ENCODE measurements at places on chromosomes 6 and 20.

- no peak for DNase-seq
Observed at GRCh38 chr6:84645000-84645399, 119.4 kb downstream of the TBX18 start.

- DNase-seq, result no peak
Observed at GRCh38 chr6:81613606-81614005, 138.9 kb downstream of the TENT5A start.

GRCh38 chr20:46112430-46113112, 5.5 kb upstream of the CD40 start:
- DNase-seq, result no peak

GRCh38 chr6:1809291-1809988, 199.7 kb downstream of the FOXC1 start:
- DNase-seq, result no peak

GRCh38 chr20:20755674-20756319, 43.4 kb upstream of the RALGAPA2 start:
- DNase-seq, result no peak

DNA sequence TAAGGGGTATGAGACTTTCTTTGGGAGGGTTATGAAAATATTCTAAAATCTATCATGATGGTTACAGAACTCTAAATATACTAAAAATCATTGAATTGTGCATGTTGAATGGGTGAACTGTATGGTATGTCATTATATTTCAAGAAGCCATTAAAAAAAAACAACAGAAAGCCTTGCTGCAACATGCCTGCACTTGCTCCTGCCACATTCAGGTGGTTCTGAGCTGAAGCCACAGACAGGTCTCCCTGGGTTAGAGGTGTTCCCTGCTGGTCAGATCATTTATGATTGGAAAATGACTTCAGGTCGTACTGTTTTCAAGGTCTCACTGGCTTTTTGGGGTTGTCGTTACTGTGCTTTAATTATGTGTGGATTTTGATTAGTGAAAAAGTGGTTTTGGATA, 13.3 kb downstream of the GMPR start:
- DNase-seq, result no peak

DNA sequence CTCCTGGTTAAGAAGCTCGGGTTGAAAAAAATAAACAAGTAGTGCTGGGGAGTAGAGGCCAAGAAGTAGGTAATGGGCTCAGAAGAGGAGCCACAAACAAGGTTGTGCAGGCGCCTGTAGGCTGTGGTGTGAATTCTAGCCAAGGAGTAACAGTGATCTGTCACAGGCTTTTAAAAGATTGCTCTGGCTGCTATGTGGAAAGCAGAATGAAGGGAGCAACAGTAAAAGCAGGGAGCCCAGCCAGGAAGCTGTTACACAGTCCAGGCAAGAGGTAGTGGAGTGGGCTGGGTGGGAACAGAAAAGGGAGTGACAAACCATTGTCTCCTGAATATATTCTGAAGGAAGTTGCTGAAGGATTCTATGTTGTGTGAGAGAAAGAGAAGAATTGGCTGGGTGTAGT, 2.0 kb downstream of the HFE start:
- DNase-seq, result no peak

GRCh38 chr6:149919834-149920225, 3.1 kb downstream of the RAET1G start:
- DNase-seq, result no peak

GRCh38 chr6:150235218-150235617, 92.4 kb downstream of the PPP1R14C start:
- no peak for DNase-seq

Measured in hematopoietic multipotent progenitor cell (in vitro differentiated cells).